ENCODE measurements at places on chromosomes 6 and 20. TPM values are rescaled to one million over a fixed set of nuclear protein-coding genes. Genes with fewer than 3 reads are reported as not detected.

Gene DLK2
- 1.3 TPM for total RNA-seq

Gene PTK6
- not detected for total RNA-seq

Gene BMP7
- total RNA-seq = 23.0 TPM

Gene CALHM6
- 3.1 TPM for total RNA-seq

Gene SCRT2
- total RNA-seq = not detected
